ENCODE measurements at places on chromosomes 12 and 14.
A peak's percentile ranks its signal among the peaks of the same experiment; 100 is the strongest.

- DNase-seq, result no peak
These were observed 3.4 kb upstream of the LRP6 start for GRCh38 chr12:12270226-12270625.

GRCh38 chr14:101784631-101785030 lies 23.1 kb downstream of the PPP2R5C start:
- no peak for DNase-seq

DNA sequence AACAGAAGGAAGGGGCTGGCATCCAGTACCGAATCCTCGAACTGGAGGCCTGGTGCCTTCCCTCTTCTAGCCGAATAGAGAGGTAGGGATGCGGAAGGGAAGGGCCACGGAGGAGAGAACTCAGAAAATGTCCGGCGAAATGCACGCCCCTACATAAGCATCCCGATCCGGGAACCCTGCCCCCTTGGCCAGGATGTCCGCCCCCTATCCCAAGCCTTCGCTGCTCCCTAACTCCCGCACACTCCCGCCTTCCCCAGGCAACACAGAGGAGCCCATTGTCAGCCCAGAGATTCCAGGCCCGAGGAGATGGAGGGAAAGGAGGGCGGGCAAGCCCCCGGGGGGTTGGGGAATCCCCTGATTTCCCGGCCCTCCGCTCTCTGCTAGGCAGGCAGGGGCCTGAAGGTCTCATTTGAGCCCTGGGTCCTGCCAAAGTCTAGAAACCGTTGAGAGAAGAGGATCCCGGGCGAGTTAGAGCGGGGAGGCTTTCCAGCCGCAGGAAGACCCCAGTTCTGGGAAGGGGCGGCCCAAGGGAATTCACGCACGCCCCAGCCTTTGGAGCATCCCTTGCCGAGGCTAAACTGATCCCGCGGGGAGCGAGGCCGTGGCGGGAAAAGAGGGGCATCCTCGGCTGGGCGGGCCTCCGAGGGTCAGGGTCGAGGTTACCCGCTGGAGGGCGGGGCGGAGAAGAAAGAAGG lies 569 bp upstream of the ARHGEF40 start:
- no peak for DNase-seq

GRCh38 chr12:71725011-71725410 lies 29.7 kb upstream of the RAB21 start:
- no peak for DNase-seq

GRCh38 chr12:123067654-123068053 lies 83.2 kb downstream of the PITPNM2 start:
- DNase-seq, result no peak

- no peak for DNase-seq
These were observed 1.5 kb downstream of the SPX start for GRCh38 chr12:21527451-21528180.

DNA sequence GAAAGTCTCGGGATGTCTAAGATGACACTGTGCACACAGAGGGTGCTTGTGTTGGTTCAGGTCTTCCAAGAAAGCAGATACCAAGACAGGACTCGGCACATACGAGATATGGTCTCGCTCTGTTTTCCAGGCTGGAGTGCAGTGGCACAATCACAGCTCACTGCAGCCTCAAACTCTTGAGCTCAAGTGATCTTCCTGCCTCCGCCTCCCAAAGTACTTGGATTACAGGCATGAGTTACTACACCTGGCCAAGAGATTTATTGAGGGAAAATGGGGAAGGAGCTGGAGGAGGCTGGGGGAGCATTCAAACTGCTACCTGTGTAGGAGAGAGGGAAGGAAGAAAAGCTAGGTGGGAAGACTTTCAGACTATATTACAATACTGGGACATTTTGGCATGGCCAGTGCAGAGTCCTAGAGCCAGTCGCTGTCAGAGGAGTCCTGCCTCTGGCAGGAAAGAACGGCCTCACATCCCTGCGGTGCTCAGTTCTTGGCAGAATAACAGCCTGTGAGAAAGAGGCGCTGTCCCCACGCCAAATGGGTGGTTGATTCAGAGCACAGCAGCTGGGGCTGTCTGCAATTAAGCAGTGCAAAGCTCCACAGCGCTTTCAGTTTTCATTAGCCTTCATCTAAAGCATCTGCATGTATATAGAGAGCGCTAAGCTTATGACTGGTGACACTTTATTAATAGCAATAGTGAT lies 18.3 kb downstream of the SLC17A8 start:
- DNase-seq, result no peak

DNA sequence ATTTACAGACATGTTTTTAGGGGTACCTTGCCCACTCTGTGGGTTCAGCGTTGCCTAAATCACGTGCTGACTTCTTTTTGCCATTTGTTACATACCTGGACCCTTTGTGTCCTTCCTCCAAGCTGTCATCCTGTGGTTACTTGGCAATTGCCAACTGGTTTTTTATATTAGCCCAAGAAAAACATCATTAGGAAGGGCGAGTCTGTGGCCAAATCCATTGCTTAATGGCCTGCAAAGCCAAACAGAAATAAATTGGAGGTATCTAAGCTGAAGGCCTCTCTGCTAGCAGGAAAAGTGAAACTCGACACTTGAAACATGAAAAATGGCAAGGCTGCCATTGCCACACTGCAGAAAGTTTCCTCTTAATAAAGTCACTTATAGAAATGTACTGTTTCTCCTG lies 190.4 kb downstream of the NUAK1 start:
- peak; percentile 44 for DNase-seq

GRCh38 chr12:109710747-109711595 lies 2.7 kb upstream of the FAM222A start:
- peak; percentile 9 for DNase-seq

DNA sequence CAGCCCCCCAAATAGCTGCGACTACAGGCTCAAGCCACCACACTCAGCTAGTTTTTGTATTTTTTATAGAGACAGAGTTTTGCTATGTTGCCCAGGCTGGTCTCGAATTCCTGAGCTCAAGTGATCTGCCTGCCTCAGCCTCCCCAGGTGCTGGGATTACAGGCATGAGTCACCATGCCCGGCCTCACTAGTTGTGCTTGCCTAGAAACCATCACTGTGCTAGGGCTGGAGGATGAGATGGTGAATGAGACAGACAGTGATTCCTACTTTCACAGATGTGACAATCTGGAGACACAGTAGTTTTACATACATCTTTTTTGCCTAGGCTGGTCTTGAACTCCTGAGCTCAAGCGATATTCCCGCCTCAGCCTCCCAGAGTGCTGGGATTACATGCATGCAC lies 7.5 kb upstream of the MSI1 start:
- no peak for DNase-seq

- DNase-seq, result no peak
These were observed 690 bp upstream of the RBP5 start for GRCh38 chr12:7129287-7129871.

GRCh38 chr12:111597831-111598636 lies 1.1 kb downstream of the ATXN2 start:
- no peak for DNase-seq

- DNase-seq, result no peak
These were observed 1.3 kb upstream of the DYNC1H1 start for GRCh38 chr14:101963052-101963451.

- DNase-seq, result no peak
These were observed 22.3 kb upstream of the CHGA start for GRCh38 chr14:92900660-92901059.

- DNase-seq, result no peak
These were observed 139.1 kb downstream of the SOX5 start for GRCh38 chr12:23810329-23810902.

DNA sequence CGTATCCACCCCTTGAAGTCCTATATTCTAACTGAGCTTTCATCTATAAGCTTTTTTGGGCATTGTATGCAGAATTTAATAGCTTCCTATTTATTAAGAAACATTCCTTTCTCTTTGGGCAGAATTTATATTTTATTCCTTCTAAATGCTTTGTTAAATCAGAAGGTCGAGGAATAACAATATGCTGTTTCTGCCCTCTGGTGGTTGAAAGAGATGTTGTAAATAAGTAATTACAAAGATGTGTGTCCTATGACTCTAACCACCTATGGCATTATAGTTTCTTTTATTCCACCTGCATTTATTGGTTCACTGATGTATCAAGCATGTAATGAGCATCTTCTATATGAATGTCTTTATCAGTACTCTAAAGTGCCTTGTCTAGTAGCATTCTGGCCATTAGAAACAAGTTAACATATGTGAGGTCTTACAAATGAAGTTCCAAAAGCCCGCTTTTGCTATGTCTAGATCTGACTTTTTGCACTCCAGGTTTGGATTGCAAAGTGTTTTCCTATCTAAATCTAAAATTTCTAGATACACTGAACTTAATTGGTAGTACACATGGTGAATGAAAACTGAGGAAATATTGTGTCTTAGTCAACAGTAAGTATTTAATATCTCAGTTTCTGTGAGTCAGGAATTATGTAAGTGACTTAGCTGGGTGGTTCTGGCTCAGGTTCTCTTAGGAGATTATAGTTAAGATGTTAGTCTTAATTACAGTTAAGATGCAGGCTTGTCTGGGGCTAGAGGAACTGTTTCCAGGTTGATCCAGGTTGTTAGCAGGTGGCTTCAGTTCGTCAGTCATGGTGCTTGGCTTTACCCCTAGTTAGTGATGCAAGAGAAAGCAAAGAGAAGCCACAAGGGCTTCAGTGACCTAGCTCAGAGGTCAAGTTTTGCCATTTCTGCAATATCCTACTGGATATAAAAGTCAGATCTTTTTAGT lies 57.5 kb downstream of the PLEKHA5 start:
- no peak for DNase-seq

- DNase-seq, result no peak
These were observed 89.5 kb upstream of the HOXC13 start for GRCh38 chr12:53849113-53849512.

GRCh38 chr12:91109148-91109564 lies 2.1 kb downstream of the LUM start:
- no peak for DNase-seq

DNA sequence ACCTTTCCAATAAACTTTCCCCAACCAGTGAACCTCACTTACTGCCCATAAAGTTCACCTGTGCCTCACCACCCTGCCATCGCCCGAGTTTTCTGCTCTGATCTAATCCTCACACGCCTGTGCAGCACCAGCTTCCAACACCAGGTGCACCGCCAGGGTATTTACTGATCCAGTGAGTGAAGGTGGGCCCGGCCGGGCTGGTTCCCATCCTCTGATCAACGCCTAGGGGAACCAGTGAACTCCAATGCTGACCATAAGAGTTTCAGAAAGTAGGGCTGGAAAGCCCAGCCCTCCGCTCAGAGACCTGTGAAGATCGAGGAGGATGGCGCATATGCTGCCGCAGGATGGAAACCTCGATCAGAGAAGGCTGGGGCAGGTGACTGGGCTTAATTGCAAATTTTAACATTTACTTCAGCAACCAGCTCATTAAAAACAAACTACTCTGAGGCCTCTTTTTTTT lies 685 bp upstream of the MYL6B start:
- DNase-seq, result no peak

DNA sequence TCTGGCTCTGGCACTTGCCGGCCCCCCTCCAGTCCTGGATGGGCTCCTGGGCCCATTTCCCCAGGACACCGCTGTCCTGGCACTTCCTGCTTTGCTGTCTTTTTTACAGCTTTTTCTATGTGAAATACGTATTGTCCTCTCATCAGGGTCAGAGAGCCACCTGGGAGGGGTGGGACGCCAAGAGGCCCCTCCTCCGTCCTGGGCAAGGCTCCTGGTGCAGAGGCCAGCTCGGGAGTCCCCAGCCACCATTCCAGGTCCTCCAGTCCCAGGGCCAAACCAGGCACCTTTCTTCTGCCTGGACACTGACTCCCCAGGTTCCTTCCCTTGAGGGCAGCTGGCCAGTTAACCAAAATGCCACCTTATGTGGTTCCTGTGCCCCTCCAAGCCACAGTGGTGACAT lies 22.8 kb downstream of the ARL6IP4 start:
- no peak for DNase-seq

GRCh38 chr14:51216602-51217001 lies 23.4 kb upstream of the TMX1 start:
- DNase-seq, result no peak

- no peak for DNase-seq
These were observed 21.9 kb downstream of the WIF1 start for GRCh38 chr12:65099182-65099581.

GRCh38 chr12:110123919-110124268 lies 263 bp upstream of the IFT81 start:
- DNase-seq, result no peak

- no peak for DNase-seq
These were observed 44.8 kb downstream of the BCL2L14 start for GRCh38 chr12:12115514-12115913.

DNA sequence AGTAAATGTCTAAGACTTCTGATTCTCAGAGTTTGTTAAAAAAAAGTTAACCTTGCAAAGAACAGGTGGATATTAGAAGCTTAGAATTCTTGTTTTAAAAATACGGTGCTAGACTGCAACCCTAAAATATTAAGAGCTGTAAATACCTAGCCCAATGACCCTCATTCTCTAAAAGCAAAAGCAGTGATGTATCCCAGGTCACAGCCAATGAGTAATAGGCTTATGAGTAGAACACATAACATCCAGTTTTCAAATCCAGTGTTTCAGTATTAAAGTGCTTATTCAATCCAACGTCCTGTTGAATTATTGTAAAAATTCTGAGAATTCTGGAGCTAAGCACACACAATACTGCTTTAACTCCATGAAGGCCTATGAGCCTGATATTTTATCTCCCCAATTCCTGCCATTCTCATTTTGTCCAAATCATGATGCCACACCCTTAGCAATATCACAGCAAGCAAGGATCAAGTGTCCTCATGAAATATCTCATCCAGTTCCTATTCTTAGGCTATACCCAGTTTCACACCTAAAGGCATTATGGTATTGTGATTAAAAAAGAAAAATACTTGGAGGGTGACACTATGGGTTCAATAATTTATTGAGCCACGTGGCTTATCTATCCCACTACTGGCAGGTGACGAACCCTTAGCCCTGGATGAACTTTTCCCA lies 15.3 kb upstream of the ARID4A start:
- DNase-seq, result no peak

DNA sequence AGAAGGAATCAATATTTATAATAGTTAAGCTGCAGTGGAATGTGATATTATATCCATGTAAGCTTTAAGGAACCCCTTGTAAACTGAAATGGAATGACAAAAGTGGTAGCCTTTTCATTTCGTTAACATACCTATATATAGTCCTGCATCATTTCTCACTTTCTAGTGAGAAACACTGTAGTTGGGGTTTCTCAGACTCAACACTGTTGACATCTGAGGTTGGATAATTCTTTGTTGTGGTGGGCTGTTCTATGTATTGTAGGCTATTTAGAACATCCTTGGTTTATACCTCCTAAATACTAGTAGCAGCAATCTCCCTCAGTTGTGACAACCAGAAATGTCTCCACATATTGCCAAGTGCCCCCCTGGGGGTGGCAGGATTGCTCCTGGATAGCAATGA lies 79.1 kb downstream of the RAD52 start:
- no peak for DNase-seq

GRCh38 chr12:127760996-127761395 lies 506.0 kb upstream of the TMEM132C start:
- DNase-seq, result no peak

DNA sequence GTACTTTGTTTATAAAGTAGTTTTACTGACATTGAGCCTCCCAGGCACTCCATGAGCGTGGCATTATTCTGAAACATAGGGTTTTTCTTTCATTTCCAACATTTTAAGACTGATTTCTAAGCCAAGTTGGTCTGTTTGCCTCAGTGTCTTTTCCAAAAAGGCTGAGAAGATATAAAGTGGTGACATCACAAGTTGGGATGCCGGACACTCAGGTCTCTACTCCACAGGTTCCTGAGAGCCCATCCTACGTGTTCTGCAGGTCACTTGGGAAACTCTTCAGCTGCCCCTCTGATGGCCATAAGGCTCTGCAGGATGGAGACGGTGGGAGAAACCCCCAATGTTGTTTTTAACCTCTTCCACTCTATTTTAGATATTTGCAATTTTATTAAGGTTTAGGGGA lies 6.0 kb downstream of the RFX4 start:
- no peak for DNase-seq

Data from AG04449 (cell line).